EH (cell line): ENCODE measurements at places on chromosomes 3 and 15.

- peak; percentile 37 for DNase-seq
Measured at GRCh38 chr3:67349551-67350174, 304.7 kb downstream of the SUCLG2 start.

- no peak for DNase-seq
Measured at GRCh38 chr3:13427662-13428603, 7.8 kb upstream of the NUP210 start.

DNA sequence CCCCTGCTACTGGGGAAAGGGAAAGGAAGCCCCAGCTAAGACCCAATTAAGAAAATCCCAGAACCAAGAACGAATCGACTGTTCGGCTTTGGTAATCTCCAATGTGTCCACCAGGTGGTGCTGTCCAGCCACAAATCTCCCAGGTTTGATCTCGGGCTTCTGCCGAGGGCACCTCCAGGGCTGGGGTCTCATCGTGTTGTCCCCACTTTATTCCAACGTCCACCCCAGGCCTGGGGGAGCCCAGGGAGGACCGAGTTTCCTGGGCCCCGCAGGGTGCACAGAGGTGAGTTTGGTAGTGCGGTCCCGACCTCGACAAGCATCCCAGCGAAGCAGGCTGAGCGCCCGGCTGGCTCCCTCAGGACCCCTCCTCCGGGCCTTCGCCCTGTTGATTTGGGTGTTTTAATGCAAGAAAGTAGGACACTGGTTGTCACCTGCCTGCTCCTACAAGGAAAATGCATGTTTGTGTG lies 185.1 kb downstream of the GOLGA6L6 start:
- DNase-seq: no peak

GRCh38 chr3:175664911-175665310 lies 805.8 kb downstream of the NAALADL2 start:
- no peak for DNase-seq

GRCh38 chr15:74430510-74430951 lies 3.2 kb downstream of the SEMA7A start:
- DNase-seq: no peak

- DNase-seq: no peak
Measured at GRCh38 chr15:65887565-65887964, 18.3 kb downstream of the RAB11A start.

DNA sequence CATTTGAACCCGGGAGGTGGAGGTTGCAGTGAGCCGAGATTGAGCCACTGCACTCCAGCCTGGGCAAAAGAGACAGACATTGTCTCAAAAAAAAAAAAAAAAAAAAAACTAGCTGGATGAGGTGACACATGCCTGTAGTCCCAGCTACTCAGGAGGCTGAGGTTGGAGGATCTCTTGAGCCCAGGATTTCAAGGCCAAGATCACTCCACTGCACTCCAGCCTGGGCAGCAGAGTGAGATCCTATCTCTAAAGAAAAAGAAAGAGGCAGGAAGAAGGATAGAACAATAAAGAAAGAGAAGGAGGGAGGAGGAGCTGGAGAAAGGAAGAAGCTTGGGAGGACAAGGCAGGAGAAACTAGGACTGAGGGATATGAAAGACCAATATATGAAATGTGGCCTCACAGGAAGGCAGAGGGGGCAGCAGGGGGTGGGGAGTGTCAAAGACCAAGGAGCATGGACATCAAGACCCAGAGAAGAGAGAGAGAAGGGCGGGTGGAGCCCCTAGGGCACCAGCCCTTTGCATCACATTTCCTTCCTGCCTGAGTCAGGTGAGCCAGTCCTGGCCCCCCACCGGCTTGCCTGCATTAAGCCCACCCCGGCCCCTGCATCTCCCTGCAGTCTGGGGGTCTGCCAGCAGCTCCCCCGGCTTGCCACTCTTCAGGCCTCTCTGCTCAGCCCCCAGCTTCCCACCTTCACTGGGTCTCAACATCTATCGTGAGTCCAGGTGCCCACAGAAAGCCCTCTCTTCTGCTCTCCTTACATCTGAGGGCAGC lies 11.5 kb downstream of the IGDCC3 start:
- no peak for DNase-seq

GRCh38 chr3:154184582-154184981 lies 63.4 kb downstream of the ARHGEF26 start:
- DNase-seq: no peak
